ENCODE measurements at places on chromosomes 6 and 20.

DNA sequence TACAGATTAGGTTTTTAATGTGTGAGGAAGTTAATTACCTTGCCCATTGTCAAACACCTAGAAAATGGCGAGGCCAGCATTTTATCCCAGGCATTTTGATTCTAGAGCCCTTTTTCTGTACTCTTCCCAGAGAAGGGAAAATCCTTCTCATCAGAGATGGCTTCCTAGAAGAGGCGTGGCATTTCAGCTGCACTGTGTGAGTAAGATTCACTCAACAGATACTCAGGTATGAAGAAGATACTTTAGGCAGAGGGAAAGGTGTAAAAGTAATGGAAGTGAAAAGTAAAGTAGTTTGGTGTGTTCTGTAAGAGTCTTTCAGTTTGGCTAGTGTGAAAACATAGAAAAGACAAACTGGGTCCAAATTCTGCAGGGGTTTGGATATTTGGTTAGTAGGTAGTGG, 113.8 kb downstream of the MAP3K4 start:
- no peak for DNase-seq

- DNase-seq, result no peak
Measured at GRCh38 chr6:162857326-162857725, 129.6 kb downstream of the PACRG start.

GRCh38 chr6:83069633-83070032, 2.2 kb downstream of the DOP1A start:
- DNase-seq, result no peak

DNA sequence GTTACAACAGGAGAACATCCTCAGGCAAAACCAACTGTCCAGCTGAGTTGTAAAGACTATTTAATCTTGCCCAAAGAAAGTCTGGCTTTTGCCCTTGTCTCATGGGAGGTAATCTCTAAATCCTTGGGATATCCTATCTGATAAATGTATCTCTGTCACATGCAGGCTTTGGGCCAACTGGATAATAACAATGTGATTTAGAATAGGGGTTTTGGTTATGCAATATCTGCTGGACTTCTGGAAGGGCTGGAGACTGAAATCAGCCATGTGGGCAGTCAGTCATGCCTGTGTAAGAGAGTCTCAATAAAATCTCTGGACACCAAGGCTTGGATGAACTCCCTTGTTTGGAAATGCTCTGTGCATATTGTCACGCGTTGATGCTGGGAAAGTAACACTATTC, 56.3 kb upstream of the PRL start:
- no peak for DNase-seq

DNA sequence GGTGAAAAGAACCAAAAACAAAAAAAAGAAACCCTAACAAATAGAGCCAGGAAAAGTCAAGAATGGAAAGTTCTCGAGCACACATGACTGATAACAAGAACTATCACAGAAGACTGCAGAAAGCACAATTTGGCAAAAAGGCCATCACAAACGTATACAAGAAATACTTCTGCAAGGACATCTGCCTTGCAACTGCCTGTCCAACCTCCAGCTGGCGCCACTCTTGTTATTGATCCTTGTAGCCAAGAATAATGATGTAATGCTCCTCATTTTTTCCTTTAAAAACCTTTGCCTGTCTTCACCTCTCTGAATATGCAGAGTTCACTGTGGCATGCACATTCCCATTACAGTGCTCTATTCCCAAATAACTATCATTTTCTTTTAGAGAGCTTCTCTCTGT, 87.9 kb upstream of the BMP5 start:
- DNase-seq, result no peak

GRCh38 chr20:45301824-45302271, 4.8 kb upstream of the RBPJL start:
- DNase-seq, result no peak

DNA sequence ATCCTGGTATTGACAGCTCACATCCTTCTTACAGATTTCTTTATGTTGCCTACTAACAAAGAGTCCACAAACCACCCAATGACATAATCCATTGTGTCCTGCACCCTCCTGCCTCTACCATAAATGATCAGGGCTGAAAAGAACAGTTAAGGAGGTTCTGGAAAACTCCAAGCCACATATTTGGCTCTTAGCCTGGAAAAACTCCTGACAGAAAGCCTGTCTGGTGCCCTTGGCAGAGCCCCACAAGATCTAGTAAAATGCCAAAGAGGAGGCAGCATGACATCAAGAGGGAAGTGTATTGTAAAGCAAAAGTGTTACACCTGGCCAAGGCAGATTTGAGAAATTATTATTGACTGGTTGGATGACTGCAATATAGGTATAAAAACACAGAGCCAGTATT, 126.4 kb upstream of the VGLL2 start:
- DNase-seq, result no peak

GRCh38 chr6:121940728-121941127, 458.7 kb upstream of the HSF2 start:
- DNase-seq, result no peak

GRCh38 chr20:18991012-18991411, 177.4 kb downstream of the SCP2D1 start:
- no peak for DNase-seq

- DNase-seq, result no peak
Measured at GRCh38 chr6:166620478-166621113, 6.5 kb downstream of the RPS6KA2 start.

DNA sequence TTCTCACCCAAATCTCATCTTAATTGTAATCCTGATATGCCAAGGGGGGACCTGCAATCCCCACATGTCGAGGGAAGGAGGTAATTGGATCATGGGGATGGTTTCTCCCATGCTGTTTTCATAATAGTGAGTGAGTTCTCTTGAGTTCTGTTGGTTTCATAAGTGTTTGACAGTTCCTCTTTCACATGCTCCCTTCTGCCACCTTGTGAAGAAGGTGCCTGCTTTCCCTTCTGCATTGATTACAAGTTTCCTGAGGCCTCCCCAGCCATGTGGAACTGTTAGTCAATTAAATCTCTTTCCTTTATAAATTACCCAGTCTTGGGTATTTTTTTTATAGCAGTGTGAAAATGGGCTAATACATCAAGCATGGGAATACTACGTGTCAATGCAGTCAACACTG, 925.0 kb upstream of the MAN1A1 start:
- DNase-seq, result no peak

GRCh38 chr6:169577236-169577635, 124.6 kb downstream of the WDR27 start:
- no peak for DNase-seq

DNA sequence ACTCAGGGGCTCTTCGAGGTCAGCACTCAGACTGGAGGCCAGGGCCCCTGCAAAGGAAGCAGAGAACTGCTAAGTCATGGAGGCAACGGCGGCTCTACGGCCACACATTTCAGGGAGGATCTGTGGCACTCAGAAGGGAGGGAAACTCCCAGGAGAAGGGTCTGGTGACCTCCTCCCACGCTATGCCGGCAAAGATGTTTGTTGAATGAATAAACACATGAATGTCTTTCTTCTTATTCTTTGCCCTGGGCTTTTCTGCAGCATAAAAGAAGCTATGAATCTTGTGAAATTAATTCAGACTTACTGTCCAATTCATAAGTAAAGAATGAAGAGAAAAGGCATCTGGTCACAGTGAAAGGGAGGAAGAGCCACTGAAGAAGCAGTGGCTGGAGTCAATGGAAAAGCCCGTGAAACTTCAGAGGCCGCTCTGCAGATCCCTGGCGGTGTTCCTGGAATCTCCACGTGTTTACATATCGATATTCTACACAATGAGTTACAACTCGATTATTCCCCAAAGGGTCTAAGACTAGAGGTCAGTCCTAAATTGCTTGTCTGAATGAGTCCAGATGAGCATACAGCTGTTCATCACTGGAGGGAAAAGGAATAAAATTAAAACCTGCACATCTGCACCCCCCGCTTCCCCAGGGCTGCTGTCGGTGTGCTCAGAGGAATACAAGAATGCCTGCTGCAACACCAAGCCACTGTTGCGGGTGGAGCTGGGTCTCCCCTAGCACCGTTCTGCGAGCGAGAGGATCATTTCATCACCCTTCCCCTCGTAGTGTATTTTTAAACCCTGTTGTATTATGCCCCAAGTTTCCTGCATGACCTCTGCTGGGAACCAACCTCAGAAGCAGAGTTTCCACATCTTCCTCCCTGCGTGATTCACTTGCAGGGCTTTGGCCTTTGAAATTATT, 25.6 kb downstream of the INSM1 start:
- no peak for DNase-seq

DNA sequence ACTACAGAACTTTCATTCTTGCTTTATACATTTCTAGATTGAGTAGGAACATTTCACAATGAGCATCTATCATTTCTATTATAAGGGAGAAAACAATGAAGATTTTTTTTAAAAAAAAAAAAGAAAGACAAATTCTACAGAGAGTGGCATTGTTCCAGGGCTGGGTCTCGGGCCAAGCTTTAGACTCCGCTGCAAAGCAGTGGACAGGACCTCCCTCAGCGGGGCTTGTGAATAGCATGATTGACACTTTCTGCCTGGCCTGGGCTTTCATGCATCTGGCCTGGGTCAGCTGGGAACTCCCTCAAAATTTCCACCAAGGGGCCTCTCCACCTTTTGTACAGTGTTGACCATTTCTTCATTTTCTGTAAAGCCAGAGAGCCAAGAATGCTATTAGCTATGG, 55.8 kb upstream of the HIVEP2 start:
- no peak for DNase-seq

- no peak for DNase-seq
Measured at GRCh38 chr6:39086711-39087110, 28.3 kb downstream of the SAYSD1 start.

GRCh38 chr20:9388160-9388812, 126.1 kb upstream of the LAMP5 start:
- no peak for DNase-seq

- DNase-seq, result no peak
Measured at GRCh38 chr20:23358563-23358906, 3.4 kb upstream of the GZF1 start.

GRCh38 chr6:12228447-12229146, 61.6 kb upstream of the EDN1 start:
- DNase-seq, result no peak

DNA sequence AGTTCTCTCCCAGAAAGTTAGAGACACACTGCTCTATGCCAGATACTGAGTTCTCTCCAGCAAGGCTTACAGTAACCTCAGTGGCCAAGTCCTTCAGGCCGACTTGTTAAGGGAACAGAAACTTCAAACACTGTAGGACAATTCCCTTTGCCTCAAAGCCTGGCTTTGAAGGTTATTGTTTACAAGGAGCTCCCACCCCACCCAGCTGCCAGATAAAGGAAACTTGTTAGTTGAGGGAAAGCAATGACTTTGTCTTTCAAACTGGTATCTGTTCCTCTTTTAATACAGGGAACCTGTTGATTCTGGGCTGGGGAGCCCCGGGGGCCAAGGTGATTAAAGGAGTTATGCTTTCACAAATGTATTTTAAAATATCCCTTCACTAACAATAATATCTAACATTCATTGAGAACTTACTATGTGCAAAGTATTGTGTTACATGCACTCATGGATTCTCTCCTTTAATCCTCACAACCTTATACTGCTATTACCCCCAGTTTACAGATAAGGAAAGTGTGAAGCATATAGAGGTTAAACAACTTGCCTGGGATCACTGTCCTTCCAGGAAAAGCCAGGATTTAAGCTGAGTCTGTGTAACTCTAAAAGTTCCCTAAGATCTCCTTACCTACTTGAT, 27.6 kb upstream of the CDKN1A start:
- no peak for DNase-seq

- no peak for DNase-seq
Measured at GRCh38 chr6:37761554-37762271, 57.8 kb upstream of the ZFAND3 start.

DNA sequence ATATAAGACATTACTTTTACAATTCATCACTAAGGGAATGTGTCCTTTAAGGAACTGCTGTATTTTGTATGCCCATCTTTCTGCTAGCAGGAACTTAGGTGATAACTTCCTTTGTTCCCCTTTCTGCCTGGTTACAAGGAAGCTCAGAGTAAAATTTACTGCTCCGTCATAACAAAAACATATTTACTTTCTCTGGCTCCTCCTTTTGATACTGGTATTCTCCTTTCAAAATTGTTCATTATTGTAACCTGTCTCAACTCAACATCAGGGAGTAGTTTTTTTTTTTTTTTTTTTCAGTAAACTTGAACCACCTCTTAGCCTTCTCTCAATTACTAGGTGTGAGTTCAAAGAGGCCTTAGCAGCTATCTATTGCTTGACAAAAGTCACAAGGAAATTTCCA, 37.1 kb downstream of the RIPOR2 start:
- DNase-seq, result no peak

DNA sequence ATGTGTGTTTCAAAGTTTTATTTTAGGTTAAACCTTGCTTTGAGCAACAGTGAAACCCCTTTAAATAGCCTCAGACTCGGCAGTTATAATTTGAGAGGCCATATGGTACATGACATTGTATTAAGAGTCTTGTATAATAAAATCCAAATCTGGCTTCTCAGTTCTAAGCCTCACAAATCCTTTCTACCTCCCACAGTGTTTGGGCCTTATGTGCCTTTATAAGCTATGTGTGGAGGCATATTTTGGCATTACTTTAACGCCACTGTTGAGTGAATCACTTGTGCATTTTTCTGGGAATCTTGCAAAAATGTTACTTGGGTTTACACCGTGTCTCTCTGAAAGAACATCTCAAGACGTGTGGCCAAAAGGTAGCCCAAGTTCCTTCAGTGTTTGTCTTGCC, 152.4 kb downstream of the COL9A1 start:
- no peak for DNase-seq

- DNase-seq, result no peak
Measured at GRCh38 chr6:121086876-121087275, 247.4 kb downstream of the TBC1D32 start.

- DNase-seq, result no peak
Measured at GRCh38 chr6:97291896-97292295, 8.9 kb upstream of the MMS22L start.

- DNase-seq, result no peak
Measured at GRCh38 chr6:145116591-145117178, 618.6 kb downstream of the EPM2A start.

GRCh38 chr20:38812182-38812581, 6.7 kb downstream of the PPP1R16B start:
- no peak for DNase-seq

- no peak for DNase-seq
Measured at GRCh38 chr20:8342391-8342790, 210.3 kb downstream of the PLCB1 start.

GRCh38 chr20:60071965-60072364, 113.7 kb downstream of the CDH26 start:
- no peak for DNase-seq

- no peak for DNase-seq
Measured at GRCh38 chr6:72975352-72975752, 249.9 kb downstream of the KHDC1L start.

- no peak for DNase-seq
Measured at GRCh38 chr6:96582436-96582835, 19.5 kb downstream of the FHL5 start.

DNA sequence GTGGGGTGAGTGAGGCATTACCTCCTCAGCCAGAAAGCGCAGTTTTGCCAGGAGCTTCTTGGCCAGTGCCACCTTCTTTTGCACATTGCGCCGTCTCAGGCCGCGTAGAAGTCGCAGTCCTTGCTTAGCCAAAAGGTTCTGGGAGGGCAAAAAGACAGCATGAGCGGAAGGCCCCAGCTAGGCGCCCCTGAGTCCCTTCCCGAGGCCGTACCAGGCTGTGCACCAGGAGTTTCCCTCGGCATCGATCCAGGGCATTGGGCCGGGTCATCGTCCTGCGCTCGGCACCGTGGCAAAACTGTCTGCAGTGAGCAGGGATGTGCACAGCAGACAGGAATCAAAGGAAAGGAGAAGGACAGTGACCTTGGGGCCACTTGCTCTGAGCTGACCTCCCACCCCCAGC, 20.2 kb upstream of the SPAG4 start:
- no peak for DNase-seq

GRCh38 chr6:31356946-31357466, at the start of gene HLA-B:
TSS of gene HLA-B (minus strand) at chr6:31357179. CDS start at chr6:31357158, 21 bp downstream.
- DNase-seq, result peak; percentile 68
